Hematopoietic multipotent progenitor cell treated with erythropoietin and hydrocortisone succinate and interleukin-3 and kit ligand, for 17 days (in vitro differentiated cells): ENCODE measurements at places on chromosomes 11 and 22.

- no peak for DNase-seq
These were observed 123.8 kb downstream of the DDX10 start for GRCh38 chr11:108788565-108789199.

GRCh38 chr11:110069158-110069737 lies 23.9 kb upstream of the ZC3H12C start:
- no peak for DNase-seq

GRCh38 chr22:27772081-27772983 lies 29.2 kb downstream of the MN1 start:
- no peak for DNase-seq

GRCh38 chr11:31558001-31558400 lies 48.4 kb downstream of the ELP4 start:
- no peak for DNase-seq

DNA sequence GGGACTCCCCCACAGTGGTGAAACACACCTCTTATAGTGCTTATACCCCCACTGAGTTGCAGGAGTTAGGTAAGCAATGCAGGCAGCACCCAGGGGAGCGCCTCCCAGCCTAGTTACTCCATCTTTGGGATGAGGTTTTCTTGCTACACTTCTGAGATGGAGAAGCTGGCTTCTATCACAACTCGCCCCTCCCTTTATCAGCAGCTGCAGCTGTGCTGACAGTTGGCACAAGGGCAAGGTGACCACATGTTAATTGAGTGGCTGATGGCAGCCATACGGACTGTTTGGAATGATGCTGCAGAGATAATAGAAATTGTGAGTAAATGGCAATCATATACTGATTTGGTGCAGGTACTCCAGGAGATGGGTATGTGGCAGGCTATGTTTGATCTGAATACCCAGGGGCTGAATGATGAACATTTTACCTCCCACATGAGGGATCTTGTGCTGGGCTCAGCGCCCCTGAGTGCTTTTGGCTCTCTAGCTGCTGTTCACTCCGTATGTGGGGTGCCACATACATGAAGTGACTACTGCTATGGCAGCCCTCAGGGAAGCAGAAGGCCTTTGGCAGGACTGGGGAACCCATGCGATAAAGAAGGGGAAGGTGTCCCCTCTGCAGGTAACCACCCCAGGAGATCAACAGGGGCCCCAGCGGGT lies 29.2 kb upstream of the KCNA4 start:
- DNase-seq = no peak

- DNase-seq = no peak
These were observed 15.9 kb downstream of the PGA5 start for GRCh38 chr11:61256710-61257482.

DNA sequence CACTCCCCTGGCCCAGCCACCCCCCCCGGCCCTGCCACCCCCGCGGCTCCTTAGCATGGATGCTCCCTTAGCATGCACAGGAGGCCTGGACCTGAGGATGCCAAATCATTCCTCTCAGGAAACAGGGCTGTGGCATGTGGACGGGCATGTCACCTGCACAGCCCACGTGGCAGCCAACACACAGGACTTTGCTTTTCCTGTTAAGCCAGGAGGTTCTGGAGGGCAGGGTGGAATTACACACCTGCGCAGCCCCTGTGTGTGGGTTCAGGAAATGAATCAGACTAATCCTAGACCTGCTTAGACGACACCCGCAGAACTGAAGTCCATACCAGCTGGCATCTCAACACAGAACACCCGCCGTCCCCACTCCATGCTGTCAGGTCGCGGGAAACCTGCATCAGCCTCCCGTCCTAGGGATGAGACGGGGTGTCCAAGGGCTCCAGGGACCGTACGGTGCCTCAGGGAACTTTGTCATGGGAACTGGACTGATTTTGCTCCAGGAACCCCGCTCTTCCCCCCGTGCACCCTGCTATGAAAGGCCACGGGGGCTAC lies 10.2 kb downstream of the CERK start:
- no peak for DNase-seq
